CD4-positive, CD25-positive, alpha-beta regulatory T cell (primary cell): ENCODE measurements at places on chromosomes 3 and 15. TPM values are rescaled to one million over a fixed set of nuclear protein-coding genes. Genes with fewer than 3 reads are reported as not detected.

Gene ZPLD1
- not detected for total RNA-seq

Gene SYNM
- 1.8 TPM for total RNA-seq

Gene C3orf62
- 12.4 TPM for total RNA-seq

Gene NEIL1
- 23.7 TPM for total RNA-seq

Gene RYR3
- total RNA-seq: 0.05 TPM

Gene BUB1B
- total RNA-seq: 4.8 TPM
